ENCODE measurements at places on chromosomes 7 and 10.

DNA sequence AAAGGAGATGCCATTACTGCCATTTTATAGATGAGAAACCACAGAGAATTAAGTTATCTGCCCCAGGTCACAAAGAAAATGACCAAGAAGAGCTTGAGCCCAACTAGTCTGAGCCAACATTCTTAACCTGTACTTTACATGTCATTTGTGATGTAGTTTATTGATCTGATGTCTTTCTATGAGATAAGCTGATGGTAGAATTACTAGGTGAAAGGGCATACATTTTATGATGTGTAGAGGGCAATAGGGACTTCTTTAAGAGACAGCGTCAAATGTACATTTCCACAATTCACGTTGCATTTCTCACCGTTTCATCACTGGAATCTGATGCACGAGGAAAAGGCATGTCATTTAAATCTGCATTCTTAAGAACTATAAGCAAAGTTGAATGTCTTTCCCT, 11.3 kb downstream of the ACSL5 start:
- DNase-seq = no peak

DNA sequence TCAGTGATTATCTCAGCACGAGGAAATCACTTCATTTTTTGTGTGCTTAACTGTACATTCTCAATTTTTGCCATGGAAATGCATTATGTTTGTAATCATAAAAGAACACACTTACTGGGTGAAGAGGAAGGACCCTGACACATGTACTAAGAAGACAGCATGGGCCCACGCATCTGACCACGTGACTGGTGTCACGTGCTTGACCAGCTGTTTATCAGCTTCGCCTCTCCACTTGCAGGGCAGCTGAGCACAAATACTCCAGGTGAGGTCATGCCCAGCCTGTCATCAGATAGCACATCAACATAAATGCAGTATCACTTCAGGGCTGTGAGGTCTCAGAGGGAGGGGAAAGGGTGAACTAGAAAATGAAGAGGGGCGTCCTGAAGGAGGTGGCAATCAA, 179.8 kb downstream of the EBF3 start:
- DNase-seq = no peak

GRCh38 chr10:69663369-69663947, 33.4 kb downstream of the FAM241B start:
- DNase-seq = no peak

GRCh38 chr10:14548474-14548873, 217.8 kb upstream of the FRMD4A start:
- DNase-seq = no peak

DNA sequence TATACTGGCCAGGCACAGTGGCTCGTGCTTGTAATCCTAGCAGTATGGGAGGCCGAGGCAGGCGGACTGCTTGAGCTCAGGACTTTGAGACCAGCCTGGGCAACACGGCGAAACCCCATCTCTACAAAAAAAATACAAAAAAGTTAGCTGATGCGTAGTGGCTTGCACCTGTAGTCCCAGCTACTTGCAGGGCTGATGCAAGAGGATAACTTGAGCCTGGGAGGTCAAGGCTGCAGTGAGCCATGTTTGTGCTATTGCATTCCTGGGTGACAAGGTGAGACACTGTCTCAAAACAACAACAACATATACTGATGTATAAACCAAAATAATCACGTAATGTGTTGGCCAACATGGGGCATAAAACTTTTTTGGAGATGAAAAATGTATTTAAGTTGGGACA, 6.4 kb upstream of the NPM3 start:
- no peak for DNase-seq

GRCh38 chr7:43943417-43944187, 17.4 kb downstream of the UBE2D4 start:
- DNase-seq = no peak

- no peak for DNase-seq
Measured at GRCh38 chr7:16657656-16658279, 11.8 kb downstream of the BZW2 start.

DNA sequence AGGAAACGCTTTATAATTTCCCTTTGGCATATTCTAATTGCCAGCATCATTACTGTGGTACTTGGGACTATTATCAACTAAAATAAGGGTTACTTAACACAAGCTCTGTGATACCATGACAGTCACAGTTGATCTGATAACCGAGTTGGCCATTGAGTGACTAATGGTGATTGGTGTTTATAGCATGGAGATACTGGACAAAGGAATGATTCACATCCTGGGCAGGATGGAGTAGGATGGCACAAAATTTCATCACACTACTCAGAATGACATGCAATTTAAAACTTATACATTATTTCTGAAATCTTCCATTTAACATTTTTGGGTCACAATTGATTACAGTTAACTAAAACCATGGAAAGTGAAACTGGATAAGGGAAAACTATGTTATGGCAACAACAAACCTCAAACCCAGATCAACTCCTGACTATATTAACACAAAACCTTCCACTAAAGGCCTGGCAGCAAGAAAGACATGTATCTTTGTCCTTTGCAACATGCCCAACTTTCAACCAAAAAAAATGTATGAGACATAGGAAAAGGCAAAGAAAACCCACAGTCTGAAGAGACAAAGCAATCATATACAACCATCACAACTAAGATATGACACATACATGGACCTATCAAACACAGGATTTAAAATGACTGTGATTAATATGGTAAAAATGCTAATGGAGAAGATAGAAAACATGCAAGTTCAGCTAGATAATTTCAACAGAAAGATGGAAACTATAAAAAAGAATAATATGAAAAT, 208.5 kb upstream of the NRP1 start:
- no peak for DNase-seq

DNA sequence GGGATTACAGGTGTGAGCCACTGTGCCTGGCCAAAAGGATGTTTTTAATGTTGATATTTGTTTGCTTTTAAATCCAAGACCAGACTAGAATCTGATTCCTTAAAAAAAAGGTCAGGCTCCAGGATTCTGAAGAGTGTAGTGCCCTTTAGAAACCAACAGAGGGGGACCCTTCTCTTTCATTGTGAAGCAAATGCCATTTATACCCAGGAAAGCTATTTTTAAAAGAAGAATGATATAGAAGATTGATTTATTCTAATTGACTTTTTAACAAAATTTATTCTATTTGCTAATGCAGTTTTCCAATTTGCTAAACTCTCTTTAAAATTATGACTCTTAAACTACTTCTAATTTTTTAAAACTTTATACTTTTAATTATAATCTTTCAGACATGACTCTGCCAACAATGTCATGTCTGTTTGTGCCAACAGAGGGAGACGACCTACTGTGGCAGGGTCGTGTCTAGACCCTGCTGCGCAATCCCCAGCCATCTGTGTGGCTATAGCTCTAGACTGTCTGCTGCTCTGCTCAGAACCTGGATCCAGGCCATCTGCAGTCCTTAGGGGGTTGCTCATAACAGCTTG, 201.0 kb upstream of the IMMP2L start:
- DNase-seq = no peak

DNA sequence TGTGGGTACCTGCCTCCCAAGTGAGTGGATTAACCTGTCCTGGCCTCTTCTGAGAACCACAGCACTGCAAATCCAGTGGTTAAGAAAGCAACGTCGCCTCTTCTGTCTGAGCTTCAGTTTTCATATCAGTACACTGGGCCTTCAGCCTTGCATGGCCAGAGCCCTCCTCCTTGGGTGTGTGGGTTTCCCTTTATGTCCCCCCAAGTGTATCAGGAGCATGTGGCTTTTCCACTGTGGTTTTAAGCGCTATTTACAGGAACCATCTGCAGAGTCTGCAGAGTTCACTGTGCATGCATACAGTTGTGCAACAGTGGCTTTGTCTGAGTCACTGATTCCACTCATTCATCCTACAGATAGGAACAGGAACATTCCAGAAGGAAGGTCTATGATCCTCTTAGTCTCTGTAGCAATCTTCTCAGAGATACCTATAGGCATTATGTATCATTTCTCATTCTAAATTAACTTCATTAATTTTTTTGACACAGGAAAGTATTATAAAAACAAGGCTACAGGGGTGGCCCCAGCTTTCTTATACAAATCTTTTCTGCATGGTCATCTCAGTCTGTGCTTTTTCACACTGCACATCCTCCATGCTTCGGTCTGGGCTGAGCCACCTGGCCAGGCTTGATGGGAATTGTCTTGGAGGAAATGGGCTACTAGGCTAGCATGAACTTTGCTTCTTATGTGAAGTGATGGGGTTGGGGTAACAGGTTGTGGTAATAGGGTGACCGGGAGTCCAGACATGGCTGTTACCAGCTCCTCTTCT, 17.1 kb downstream of the MBL2 start:
- DNase-seq = no peak

DNA sequence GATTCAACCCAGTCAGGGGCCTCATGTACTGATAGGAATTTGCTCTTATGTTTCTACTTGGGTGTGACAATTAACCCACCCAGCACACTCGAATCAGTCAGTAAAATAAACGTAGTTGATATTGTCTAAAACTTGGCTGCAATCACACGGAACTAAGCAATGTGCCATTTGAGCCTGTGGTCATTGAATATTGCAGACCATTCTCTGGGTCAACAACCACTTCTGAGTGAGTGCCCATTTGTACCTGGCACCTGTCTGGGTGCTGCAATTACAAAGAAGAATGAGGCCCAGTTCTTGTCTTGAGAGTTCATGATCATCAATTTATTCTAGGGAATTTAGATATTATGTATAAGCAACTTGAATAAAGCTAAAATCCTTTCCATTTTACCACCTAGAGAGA, 29.8 kb downstream of the NPY start:
- no peak for DNase-seq

GRCh38 chr10:15069230-15069629, 19.3 kb downstream of the ACBD7 start:
- DNase-seq = no peak

DNA sequence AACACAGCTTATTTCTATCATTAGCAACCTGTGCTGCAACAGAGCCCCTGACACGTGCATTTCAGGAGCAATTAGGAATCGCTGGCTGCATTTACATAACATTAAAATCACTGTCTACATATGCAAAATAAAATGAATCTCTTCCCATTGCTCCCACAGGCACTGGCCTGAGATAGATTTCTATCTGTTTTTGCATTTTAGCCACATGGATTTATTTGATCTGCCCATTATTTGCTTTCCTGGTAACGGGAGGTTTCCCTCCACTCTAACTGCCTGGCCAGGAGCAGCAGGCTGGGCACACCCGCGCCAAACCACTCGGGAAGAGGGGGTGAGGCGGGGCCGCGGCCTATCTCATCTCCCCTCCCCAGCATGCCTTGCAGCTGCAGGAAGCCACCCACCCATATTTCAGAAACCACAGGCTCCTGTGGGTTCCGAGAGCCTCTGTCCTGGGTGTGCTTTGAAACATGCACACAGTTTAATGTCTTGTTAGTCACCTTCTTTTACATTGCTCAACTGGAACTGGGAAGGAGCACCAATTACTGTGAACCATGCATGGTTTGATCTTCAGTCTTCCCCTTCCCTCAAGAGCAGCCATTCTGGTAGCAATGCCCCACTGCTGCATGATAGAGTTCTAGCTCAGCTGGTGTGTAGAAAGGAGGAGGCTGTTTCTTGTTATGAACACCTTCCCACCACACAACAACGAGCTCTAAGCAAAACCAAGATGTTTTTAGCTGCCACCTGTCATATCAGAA, 37.7 kb upstream of the IKZF1 start:
- no peak for DNase-seq

- no peak for DNase-seq
Measured at GRCh38 chr7:121182281-121182680, 146.5 kb upstream of the WNT16 start.

DNA sequence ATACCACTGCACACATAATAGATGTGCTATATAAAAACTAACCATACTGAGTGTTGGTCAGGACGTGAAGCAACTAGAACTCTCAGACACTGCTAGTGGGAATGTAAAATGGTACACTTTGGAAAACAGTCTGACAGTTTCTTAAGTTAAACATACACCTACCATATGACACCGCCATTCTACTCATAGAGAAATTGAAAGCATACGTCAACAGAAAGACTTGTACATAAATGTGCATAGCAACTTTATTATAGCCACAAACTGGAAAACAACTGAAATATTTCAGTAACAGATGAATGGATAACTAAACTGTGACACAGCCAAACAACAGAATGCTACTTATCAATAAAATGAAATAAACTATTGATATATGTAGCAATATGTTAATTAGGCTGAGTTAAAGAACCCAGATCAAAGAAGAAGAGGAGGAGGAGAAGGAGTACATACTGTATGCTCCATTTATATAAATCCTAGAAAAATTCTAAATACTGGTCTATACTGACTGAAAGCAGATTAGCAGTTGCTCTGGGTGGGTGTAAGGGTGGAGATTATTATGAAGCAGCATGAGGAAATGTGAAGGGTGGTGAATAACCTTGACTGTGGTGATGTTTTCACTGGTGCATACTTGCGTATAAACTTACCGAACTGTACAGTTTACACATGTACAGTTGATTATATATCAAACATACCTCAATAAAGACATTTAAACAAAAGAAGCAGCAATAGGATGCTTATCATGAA, 48.6 kb downstream of the ARHGAP21 start:
- DNase-seq = no peak

- no peak for DNase-seq
Measured at GRCh38 chr7:23941551-23941950, 231.5 kb downstream of the STK31 start.

- no peak for DNase-seq
Measured at GRCh38 chr10:4215963-4216575, 431.1 kb upstream of the KLF6 start.

GRCh38 chr7:155815332-155816191, 3.3 kb upstream of the SHH start:
- DNase-seq = peak; percentile 47

GRCh38 chr7:24444666-24445440, 128.4 kb upstream of the PALS2 start:
- no peak for DNase-seq

DNA sequence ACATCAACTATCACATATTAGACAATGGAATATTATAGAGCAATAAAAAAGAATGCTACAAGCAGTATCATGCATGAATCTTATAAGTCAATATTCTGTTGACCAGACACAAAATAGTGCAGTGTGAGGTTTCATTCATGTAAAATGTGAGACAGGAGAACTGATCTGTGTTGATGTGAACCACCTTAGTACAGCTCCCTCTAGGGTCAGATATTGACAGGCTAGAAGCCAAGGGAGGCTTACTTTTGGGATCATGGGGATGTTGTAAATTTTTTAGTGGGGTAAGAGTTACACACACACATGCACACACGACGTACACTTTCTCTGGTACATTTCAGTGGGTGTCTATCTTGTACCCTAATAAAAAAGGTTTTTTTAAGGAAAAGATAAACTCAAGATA, 231.6 kb upstream of the FOXK1 start:
- DNase-seq = no peak

GRCh38 chr7:20744954-20745446, 41.7 kb downstream of the SP8 start:
- DNase-seq = no peak

GRCh38 chr7:6487184-6487545, 39.4 kb upstream of the DAGLB start:
- no peak for DNase-seq

DNA sequence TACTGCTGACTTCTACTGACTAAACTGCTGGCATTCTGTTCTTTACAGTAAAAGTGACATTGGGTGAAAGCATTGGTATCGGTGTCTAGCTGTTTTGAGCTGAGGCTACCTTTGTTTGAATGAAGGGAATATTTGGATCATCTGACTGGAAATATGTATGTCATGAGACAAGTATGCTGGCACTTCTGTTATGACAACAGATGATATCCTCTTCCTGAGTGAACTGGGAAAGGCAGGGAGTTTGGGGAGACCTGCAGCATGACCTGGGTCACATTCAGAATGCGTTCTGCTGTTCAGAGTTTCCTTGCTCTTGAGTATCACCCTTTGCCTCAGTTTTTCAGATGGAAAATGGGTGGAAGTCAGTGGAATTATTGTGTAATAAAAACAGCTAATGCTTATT, 81.8 kb downstream of the PLCE1 start:
- DNase-seq = no peak

GRCh38 chr10:121414366-121415062, 183.7 kb downstream of the FGFR2 start:
- DNase-seq = no peak

Measured in stimulated activated CD8-positive, alpha-beta memory T cell treated with anti-CD3 and anti-CD28 coated beads, Interleukin-15, amount 100 ng/mL, for 24 hours (primary cell).